ENCODE measurements at places on chromosomes 3 and 15. TPM values are rescaled to one million over a fixed set of nuclear protein-coding genes. Genes with fewer than 3 reads are reported as not detected.

DNA sequence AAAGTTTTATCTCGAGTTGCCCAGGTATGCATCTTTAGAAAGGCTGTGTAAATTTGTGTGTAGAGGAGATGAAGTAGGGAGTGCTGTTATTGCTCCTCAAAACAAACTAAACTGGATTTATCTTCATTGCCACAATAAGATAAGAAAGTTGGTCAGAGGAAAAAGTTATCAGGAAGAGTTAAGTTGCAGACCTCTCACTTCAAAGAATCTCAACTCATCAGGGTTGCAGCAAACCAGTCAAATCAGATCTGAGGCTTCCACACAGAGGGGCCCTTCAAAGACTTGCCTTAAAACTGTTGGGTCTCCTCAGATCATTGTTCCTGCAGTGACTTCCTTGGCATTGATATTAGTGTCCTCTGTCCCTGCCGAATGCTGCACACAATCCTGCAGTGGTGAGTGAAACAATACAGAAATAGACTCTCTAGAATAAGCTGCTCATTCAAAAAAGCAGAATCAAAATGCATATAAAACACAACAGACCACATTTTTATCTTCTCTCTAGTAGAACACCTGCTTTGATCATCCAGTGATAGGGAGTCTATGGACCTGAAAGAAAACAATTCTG lies 191.2 kb upstream of the CBLB start:
- no peak overlapping the region for H3K4me3 ChIP-seq
- no peak for DNase-seq
- H3K27me3 ChIP-seq, result no peaks in the 10 kb centered on the region
- H3K27ac ChIP-seq, result no peak overlapping the region
- H3K4me1 ChIP-seq, result no peaks in the 10 kb centered on the region

DNA sequence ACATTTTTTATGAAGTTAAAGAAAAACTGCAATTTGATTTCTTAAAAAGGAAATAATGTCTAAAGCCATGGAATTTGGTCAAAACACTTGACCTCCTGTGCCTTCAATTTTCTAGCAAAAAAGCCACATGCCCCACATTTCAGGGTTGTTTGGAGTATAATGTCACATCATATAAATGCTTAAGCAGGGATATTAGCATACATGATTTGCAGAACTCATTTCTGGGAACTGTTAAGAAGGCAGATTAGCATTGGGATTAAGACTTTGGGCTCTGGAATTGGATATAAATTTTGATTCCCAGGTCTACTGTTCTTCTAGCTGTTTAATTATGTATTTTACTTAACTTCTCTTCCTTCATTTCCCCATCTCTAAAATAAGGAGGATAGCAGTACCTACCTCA lies 59.2 kb downstream of the CDIN1 start:
- no peak overlapping the region for H3K27ac ChIP-seq
- H3K4me3 ChIP-seq, result no peak overlapping the region

Gene HCLS1
- total RNA-seq, result 144 TPM

Gene GOLGA8Q
- 4.3 TPM for total RNA-seq

DNA sequence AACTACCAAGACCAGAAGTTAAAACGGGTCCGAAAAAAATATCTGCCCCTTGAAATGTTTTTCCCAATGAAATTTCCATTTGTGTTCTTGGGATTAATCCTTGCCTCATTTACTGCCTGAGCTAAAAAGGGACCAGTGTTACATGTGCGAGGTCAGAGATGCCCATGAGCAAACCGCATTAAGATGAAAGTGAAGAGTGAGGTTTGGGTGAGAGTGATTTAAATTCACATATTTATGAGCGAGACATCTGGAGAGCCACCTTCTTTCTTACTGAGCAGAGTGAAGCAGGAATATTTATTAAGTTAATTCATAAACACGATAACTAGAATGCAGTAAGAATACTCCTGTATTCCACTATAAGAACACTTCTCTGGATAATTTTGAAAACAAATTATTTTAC lies 41.3 kb downstream of the SRP14 start:
- H3K27ac ChIP-seq, result no peak overlapping the region
- no peaks in the 10 kb centered on the region for H3K4me1 ChIP-seq
- H3K4me3 ChIP-seq, result no peak overlapping the region
- peaks cover 4% of the 10 kb centered on the region for H3K36me3 ChIP-seq

- H3K27me3 ChIP-seq, result no peaks in the 10 kb centered on the region
- no peak for DNase-seq
- no peak overlapping the region for H3K4me3 ChIP-seq
- H3K4me1 ChIP-seq, result peaks cover 5% of the 10 kb centered on the region
- no peaks in the 10 kb centered on the region for H3K36me3 ChIP-seq
- H3K27ac ChIP-seq, result no peak overlapping the region
Measured at GRCh38 chr15:90865702-90866101, 2.7 kb upstream of the FURIN start.

GRCh38 chr3:152786977-152787681 lies 47.8 kb upstream of the P2RY1 start:
- no peaks in the 10 kb centered on the region for H3K27me3 ChIP-seq
- H3K4me3 ChIP-seq, result no peak overlapping the region
- H3K36me3 ChIP-seq, result no peaks in the 10 kb centered on the region
- H3K4me1 ChIP-seq, result no peaks in the 10 kb centered on the region
- no peak overlapping the region for H3K27ac ChIP-seq

DNA sequence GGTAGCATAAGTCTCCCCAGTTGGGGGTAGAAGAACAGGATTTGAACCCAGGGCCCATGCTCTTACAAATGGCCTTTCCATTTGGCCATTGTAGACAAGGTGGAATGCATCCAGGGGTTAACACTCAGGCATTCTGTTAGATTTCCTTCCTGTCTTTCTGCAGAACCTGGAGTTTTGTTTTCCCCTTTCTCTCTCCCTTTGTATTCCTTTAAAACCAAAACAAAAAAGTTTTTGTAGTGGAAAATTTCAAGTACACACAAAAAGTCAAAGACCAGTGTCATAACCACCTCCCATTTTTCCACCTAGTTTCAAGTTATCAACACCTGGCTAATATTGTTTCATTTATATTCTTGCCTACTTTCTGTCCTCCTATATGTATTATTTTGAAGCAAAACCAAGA lies 26.0 kb downstream of the FRMD4B start:
- no peaks in the 10 kb centered on the region for H3K27me3 ChIP-seq
- no peaks in the 10 kb centered on the region for H3K36me3 ChIP-seq
- H3K27ac ChIP-seq, result no peak overlapping the region
- H3K4me3 ChIP-seq, result no peak overlapping the region
- no peaks in the 10 kb centered on the region for H3K4me1 ChIP-seq

- no peaks in the 10 kb centered on the region for H3K36me3 ChIP-seq
- DNase-seq, result no peak
- H3K27me3 ChIP-seq, result no peaks in the 10 kb centered on the region
- no peaks in the 10 kb centered on the region for H3K4me1 ChIP-seq
- H3K27ac ChIP-seq, result no peak overlapping the region
Measured at GRCh38 chr3:37386627-37387230, 212.3 kb upstream of the LRRFIP2 start.

DNA sequence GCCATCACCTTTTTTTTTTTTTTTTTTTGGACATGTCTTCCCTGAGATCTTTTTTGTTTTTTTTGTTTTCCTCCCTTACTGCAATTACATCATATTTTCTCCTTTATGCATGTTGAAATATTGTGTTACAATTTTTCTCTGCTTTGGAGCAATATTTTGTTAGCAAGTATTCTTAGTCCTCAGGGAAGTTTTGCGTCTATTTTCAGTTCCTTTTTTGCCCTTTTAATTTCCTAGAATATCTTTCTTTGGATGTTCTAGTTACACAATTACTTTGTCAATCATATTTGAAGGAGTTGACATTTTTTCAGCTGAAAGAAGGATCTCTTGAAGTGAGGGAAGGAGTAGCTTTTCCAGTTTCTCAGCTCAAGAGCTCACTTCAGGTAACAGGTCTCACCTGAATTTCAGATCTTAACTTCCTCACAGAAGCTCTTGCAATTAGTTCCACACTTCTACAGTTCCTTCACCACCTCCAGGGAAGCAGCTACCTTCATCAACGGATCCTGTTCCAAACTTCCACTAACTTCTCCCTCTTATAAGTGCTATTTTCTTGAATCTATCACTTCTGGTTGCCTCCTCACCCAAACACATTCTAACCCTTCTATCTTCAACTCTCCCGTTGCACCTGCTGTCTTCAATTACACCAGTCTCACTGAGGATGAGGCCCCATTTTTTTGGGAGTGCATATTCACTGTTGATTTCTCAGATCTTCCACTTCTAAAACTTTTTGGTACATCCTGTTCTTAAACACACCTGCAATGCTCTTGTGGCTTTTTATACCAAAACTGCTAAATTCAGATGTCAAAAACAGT lies 57.8 kb upstream of the CPOX start:
- no peaks in the 10 kb centered on the region for H3K27me3 ChIP-seq
- H3K36me3 ChIP-seq, result no peaks in the 10 kb centered on the region
- no peaks in the 10 kb centered on the region for H3K4me1 ChIP-seq
- DNase-seq, result no peak

- no peak for DNase-seq
- no peak overlapping the region for H3K27ac ChIP-seq
- H3K4me1 ChIP-seq, result no peaks in the 10 kb centered on the region
- H3K27me3 ChIP-seq, result no peaks in the 10 kb centered on the region
Measured at GRCh38 chr3:152255290-152255689, 13.4 kb upstream of the MBNL1 start.

DNA sequence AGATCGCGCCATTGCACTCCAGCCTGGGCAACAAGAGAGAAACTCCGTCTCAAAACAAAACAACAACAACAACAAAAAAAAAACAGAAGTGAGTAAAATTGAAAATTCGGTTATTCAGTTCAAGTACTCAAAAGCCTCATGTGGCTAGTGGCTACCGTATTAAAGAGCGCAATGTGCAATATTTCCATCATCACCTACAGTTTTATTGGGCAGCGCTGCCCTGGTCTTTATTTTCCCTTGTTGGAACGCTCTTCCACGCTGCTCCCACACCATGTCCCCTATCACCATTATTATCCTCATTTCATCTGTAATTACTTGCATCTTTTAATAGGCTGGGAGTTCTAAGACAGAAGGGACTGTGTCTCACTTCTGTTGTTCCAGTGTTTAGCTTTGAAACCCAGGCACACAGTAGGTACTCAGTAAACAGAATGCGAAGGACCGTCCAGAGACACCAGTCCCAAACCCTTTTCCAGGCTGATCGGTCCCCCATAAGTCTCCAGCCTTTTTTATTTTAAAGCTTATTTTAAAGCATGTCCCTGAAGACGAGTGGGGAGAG lies 423 bp upstream of the HACD3 start:
- H3K27me3 ChIP-seq, result no peaks in the 10 kb centered on the region
- DNase-seq, result no peak
- peak overlapping the region; percentile 74 for H3K27ac ChIP-seq
- H3K4me1 ChIP-seq, result no peaks in the 10 kb centered on the region
- no peaks in the 10 kb centered on the region for H3K36me3 ChIP-seq

- H3K36me3 ChIP-seq, result no peaks in the 10 kb centered on the region
- H3K4me1 ChIP-seq, result no peaks in the 10 kb centered on the region
- no peak overlapping the region for H3K27ac ChIP-seq
- H3K4me3 ChIP-seq, result no peak overlapping the region
- DNase-seq, result no peak
Measured at GRCh38 chr3:60399292-60399691, 852.0 kb downstream of the FHIT start.

GRCh38 chr3:73332558-73332957 lies 271.1 kb downstream of the EBLN2 start:
- H3K27ac ChIP-seq, result no peak overlapping the region
- H3K36me3 ChIP-seq, result no peaks in the 10 kb centered on the region
- H3K27me3 ChIP-seq, result no peaks in the 10 kb centered on the region

Gene ZBED2
- not detected for total RNA-seq

DNA sequence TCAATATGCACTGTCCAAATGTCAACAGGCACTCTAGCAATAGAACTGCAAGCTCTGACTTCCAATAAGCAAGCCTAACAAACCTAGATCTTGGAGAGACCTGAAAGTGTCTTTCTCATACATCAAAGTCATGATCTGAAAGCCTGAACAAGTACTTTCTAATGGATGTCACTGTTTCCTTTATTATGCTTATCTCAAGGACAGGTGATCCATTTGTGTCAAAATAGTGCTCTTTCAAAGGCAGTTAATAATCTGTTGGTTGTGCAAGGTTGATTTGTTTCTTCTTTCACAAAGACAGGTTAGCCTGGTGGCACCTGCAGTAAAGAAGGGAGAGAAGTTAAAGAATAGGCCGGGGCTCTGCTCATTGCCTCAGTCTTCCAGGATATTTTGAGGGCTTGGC lies 146.8 kb downstream of the EPHB1 start:
- no peak for DNase-seq
- no peak overlapping the region for H3K4me3 ChIP-seq
- H3K27ac ChIP-seq, result no peak overlapping the region
- H3K27me3 ChIP-seq, result no peaks in the 10 kb centered on the region
- no peaks in the 10 kb centered on the region for H3K4me1 ChIP-seq
- no peaks in the 10 kb centered on the region for H3K36me3 ChIP-seq

DNA sequence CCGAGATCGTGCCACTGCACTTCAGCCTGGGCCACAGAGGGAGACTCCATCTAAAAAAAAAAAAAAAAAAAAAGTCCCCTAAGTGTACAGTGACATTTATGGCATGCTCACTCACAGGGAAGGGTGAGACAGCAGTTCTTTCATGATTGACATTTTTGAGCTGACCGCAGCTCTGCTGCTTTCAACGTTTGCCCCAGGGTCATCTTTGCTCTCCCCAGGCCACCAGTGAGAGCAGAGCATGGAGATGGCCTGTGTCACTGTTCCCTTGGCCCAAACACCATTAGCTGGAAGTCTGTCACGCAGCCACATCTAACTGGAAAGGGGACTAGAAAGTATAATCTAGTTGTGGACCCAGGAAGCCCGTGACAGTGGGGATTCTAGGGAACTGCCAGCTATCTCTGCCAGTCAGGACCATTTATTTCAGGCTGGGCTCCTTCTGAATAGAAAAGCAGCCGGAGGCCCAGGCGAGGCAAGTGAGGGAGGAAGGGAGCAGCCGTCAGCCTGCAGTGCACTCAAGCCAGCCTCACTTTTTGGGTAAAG lies 193.4 kb upstream of the HES1 start:
- DNase-seq, result no peak
- no peaks in the 10 kb centered on the region for H3K36me3 ChIP-seq
- no peaks in the 10 kb centered on the region for H3K27me3 ChIP-seq

Gene UBL7
- total RNA-seq, result 39.0 TPM

GRCh38 chr15:83899670-83900069 lies 245.7 kb downstream of the ADAMTSL3 start:
- H3K4me3 ChIP-seq, result no peak overlapping the region
- no peak overlapping the region for H3K27ac ChIP-seq
- DNase-seq, result no peak
- no peaks in the 10 kb centered on the region for H3K27me3 ChIP-seq

Gene MKRN3
- total RNA-seq, result 0.98 TPM

Gene SLC9A9
- total RNA-seq, result 6.2 TPM

DNA sequence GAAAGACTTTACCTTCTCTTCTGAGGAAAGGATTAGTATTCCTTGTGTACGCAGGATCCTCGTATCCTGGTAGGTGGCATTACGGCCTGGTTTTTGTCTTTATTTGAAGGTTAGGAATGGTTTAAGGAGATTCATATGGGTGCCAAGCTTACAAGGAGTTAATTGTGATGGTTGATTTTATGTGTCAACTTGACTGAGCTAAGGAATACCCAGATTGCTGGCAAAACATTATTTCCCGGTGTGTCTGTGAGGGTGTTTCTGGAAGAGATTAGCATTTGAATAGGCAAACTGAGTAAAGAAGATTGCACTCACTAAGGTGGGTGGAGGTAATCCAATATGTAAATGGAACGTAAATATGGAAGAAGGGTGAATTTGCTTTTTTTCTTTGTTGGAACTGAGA lies 44.4 kb upstream of the ABI3BP start:
- H3K4me1 ChIP-seq, result no peaks in the 10 kb centered on the region
- no peak overlapping the region for H3K27ac ChIP-seq
- no peak overlapping the region for H3K4me3 ChIP-seq
- no peak for DNase-seq
- no peaks in the 10 kb centered on the region for H3K27me3 ChIP-seq

GRCh38 chr3:155714295-155714718 lies 30.6 kb downstream of the PLCH1 start:
- no peaks in the 10 kb centered on the region for H3K27me3 ChIP-seq
- no peak overlapping the region for H3K4me3 ChIP-seq
- H3K4me1 ChIP-seq, result no peaks in the 10 kb centered on the region
- H3K36me3 ChIP-seq, result no peaks in the 10 kb centered on the region
